ENCODE measurements at places on chromosomes 7 and 10.

DNA sequence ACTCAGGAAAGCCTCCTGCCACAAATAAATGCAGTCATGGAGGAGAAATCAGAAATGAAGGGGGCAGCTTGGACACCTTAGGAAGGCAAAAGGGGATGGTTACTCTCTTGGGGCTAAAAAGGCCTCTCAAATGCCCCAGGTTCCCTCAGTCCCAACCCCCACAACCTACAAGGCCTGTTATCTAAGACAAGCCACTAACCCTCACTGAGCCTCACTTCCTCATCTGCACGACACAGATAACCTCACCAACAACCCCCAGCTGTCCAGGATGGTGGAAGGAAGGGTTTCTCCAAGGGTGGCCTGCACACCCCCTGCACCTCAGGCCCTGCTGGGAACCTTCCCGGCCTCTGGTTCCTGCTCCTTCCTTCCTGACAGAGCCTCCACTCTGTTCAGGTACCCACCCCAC is 29.2 kb downstream of the SORBS1 start:
- peaks cover 5% of the 10 kb centered on the region for H3K4me1 ChIP-seq
- H3K27ac ChIP-seq = no peak overlapping the region
- H3K27me3 ChIP-seq = no peaks in the 10 kb centered on the region
- H3K36me3 ChIP-seq = no peaks in the 10 kb centered on the region
- DNase-seq = no peak

DNA sequence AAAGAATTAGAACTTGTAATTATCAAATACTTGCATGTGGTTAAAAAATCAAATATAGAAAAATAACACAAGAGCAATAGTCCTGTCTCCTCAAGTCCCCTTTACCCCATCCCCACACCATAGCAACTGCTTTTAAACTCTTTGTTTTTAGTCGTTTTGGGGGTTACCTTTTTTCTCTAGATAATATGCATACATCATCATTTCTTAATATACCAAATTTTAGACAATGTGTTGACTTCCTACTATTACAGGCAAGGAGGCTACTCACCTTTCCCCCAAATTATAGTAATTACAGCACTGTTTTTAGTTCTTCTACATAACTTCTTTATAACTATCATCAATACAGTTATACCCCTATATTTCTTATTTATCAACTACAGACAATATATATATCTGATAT is 57.3 kb downstream of the SLC18A2 start:
- no peak overlapping the region for H3K27ac ChIP-seq

- H3K36me3 ChIP-seq = no peaks in the 10 kb centered on the region
- H3K4me1 ChIP-seq = no peaks in the 10 kb centered on the region
- no peak overlapping the region for H3K4me3 ChIP-seq
- H3K27me3 ChIP-seq = no peaks in the 10 kb centered on the region
- DNase-seq = no peak
These were observed 141.4 kb upstream of the DGKB start for GRCh38 chr7:15043931-15044330.

DNA sequence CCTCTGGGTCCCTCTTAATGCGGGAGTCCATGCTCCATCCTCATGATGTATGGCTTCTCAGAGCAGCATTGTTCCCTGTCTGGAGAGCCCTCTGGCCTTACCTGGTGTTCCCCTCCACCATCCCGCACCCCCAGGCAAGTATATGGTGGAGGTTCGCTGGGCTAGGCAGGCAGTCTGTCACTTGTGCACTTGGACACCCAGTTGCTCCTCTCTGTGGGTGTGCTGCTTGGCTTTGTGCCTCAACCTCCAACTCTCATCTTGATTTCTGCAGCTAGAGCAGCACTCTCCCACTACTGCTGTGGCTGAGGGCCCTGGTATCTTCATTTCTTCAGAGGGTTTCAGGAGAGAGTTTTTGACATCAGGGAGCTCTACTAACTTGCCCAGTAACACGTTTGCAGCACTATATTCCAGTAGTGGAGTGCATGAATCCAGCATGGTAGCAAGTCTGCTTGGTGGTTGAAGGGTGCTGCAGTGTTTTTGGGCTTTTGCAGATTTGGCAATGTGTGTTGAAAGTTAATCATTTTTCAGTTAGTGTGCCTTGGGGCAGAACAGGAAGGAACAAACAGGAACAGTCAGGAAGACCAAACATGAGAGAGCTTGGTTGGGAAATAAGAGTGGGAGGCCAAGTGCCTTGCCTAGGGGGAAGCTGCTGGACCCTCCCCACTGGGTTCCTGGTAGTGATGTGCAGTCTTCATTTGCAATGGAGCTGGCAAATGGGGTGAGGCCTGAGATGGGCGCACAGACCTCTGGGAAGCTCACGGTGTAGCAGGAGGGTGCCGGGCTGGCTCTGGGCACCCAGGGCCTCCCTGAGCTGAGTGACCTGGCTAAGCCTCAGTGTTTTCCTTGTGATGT is 37.4 kb downstream of the TSPAN14 start:
- H3K36me3 ChIP-seq = peaks cover 22% of the 10 kb centered on the region
- H3K27me3 ChIP-seq = no peaks in the 10 kb centered on the region
- no peak overlapping the region for H3K27ac ChIP-seq
- H3K4me1 ChIP-seq = peaks cover 9% of the 10 kb centered on the region
- no peak overlapping the region for H3K4me3 ChIP-seq

DNA sequence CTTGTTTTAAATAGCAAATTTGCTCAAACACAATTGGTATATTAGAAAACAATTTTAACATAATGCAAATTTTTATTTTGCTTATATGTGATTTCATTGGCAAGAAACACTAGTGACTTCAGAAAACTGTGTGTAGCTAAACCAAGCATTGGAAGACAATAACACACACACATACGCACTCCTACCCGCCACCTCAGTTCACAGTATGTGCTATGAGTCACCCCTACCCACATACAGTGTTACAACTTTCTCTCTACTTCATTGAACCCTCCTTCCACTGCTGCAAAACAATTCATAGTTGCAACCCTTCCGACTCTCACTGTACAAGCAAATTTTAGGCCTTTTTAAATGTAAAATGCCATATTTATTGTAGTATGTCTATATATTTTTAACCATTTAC is 119.9 kb upstream of the THSD7A start:
- DNase-seq = peak; percentile 43
- no peaks in the 10 kb centered on the region for H3K4me1 ChIP-seq
- H3K36me3 ChIP-seq = no peaks in the 10 kb centered on the region
- no peak overlapping the region for H3K4me3 ChIP-seq
- no peaks in the 10 kb centered on the region for H3K27me3 ChIP-seq
- no peak overlapping the region for H3K27ac ChIP-seq

GRCh38 chr7:132932296-132933071 is 149.4 kb downstream of the CHCHD3 start:
- H3K27me3 ChIP-seq = no peaks in the 10 kb centered on the region
- H3K27ac ChIP-seq = no peak overlapping the region
- DNase-seq = peak; percentile 20

- no peak overlapping the region for H3K4me3 ChIP-seq
- no peaks in the 10 kb centered on the region for H3K4me1 ChIP-seq
- H3K27ac ChIP-seq = no peak overlapping the region
- H3K36me3 ChIP-seq = no peaks in the 10 kb centered on the region
- no peaks in the 10 kb centered on the region for H3K27me3 ChIP-seq
These were observed 109.6 kb downstream of the GPR37 start for GRCh38 chr7:124655990-124656389.

- no peaks in the 10 kb centered on the region for H3K36me3 ChIP-seq
- H3K27me3 ChIP-seq = no peaks in the 10 kb centered on the region
- peak; percentile 8 for DNase-seq
- no peaks in the 10 kb centered on the region for H3K4me1 ChIP-seq
- no peak overlapping the region for H3K4me3 ChIP-seq
- H3K27ac ChIP-seq = no peak overlapping the region
These were observed 55.2 kb upstream of the DKK1 start for GRCh38 chr10:52258799-52259425.

Measured in astrocyte (in vitro differentiated cells and primary cell).